ENCODE measurements at places on chromosomes 2 and 18. TPM values are rescaled to one million over a fixed set of nuclear protein-coding genes. Genes with fewer than 3 reads are reported as not detected.
A peak's percentile ranks its signal among the peaks of the same experiment; 100 is the strongest.

Gene RGPD4
- 0.10 TPM for total RNA-seq

- no peak for DNase-seq
Measured at GRCh38 chr2:238688193-238689153, 159.4 kb upstream of the TWIST2 start.

Gene ZAP70
- total RNA-seq = 1.9 TPM

GRCh38 chr2:43482961-43483360 is 112.9 kb downstream of the THADA start:
- no peak for DNase-seq

DNA sequence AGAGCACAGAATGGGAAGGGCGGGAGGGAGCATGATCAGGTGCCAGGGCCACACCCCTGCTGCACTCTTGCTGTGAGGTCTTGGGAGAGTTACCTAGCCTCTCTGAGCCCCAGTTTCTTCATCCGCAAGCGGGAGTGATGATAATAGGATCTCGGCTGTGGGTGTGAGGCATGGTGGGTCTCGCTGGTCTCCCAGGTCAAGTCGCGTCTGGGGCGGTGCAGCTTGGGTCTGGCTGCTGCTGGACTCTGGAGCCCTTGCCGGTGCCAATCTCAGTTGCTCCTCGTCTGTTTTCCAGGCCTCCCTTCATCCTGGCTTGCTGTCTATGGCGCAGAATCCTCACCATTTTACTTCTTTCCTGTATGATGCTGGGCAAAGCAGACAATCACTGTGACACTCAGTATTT is 130.3 kb upstream of the RAB12 start:
- DNase-seq = no peak

GRCh38 chr2:4903656-4904348 is 788.4 kb upstream of the SOX11 start:
- peak; percentile 91 for DNase-seq

- no peak for DNase-seq
Measured at GRCh38 chr18:48996901-48997463, 46.2 kb upstream of the SMAD7 start.

Gene TMEFF2
- total RNA-seq = 46.7 TPM

Gene STARD6
- total RNA-seq = 0.69 TPM

DNA sequence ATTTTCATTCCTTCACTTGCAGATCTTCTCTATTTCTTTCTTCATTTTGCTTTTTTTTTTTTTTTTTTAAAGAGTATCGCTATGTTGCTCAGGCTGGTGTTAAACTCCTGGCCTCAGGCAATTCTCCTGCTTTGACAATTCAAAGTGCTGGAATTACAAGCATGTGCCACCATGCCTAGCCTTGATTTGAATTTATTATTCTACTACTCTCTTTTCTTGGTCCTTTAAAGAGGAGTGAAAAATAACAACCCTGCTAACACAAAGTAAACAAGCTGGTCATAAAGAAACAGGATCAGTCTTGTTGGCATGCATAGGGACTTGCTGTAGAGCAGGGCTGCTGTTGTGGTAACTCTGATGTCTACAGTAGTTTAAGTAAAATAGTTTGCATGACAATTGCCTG is 1615.3 kb upstream of the ZEB2 start:
- DNase-seq = no peak

- peak; percentile 52 for DNase-seq
Measured at GRCh38 chr2:136572335-136572734, 193.0 kb upstream of the THSD7B start.

- peak; percentile 10 for DNase-seq
Measured at GRCh38 chr2:216108310-216108966, 710 bp upstream of the XRCC5 start.

- no peak for DNase-seq
Measured at GRCh38 chr2:201151127-201151981, 31.6 kb upstream of the CASP10 start.

DNA sequence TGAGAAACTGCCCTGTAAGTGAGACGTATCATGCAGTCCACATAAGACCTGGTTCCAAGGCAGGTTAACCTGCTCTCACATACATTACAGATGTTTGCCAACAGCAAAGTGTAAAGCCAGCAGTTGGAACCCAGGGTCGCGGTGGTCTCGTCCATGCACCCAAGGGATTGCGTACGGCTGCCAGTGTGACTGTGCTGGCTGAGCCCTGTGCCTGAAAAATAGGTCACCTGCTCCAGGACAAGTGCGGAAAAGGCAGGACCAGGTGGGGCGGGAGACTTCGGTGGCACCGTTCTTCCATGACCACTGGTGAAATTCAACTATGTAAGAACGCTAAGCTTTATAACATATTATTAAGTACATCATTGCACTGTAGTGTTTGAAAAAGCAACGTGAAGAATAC is 110.5 kb downstream of the MBP start:
- no peak for DNase-seq

Gene C2orf92
- total RNA-seq = 13.7 TPM

DNA sequence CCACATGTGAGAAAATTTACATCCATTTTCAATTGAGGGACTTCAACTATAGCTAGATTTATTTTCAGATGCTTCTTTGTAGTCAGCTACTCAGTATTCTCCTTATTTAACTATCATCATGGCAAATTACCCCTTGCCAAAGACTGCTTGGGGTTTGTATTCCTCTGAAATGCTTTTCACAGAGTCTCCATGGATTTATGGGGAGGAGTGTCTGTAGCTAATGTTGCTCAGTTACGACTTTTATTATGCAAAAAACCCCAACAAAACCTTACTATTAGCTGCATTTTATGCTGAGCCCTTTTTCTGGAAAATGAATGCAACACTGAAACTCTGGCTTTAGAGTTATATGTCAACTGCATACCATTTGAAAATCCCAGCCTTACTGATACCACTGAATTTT is 78.6 kb downstream of the RFTN2 start:
- peak; percentile 77 for DNase-seq

- DNase-seq = no peak
Measured at GRCh38 chr2:218360453-218360852, 3.8 kb downstream of the CATIP start.

GRCh38 chr2:147511491-147511948 is 333.3 kb upstream of the ACVR2A start:
- no peak for DNase-seq

Gene STPG4
- total RNA-seq = not detected

- DNase-seq = no peak
Measured at GRCh38 chr2:239299218-239299939, 101.4 kb downstream of the HDAC4 start.

Gene LHCGR
- total RNA-seq = 0.66 TPM

Gene C1QL2
- 0.11 TPM for total RNA-seq

GRCh38 chr2:23703583-23704385 is 223.1 kb downstream of the ATAD2B start:
- DNase-seq = no peak

- peak; percentile 15 for DNase-seq
Measured at GRCh38 chr2:6877402-6878304, at the start of gene RSAD2. TSS of gene RSAD2 (plus strand) at chr2:6877777. CDS start at chr2:6877801, 24 bp downstream.

GRCh38 chr2:26401739-26402541 is at the start of gene DRC1:
TSS of gene DRC1 (plus strand) at chr2:26401920. CDS start at chr2:26401990, 70 bp downstream.
- DNase-seq = peak; percentile 69

Gene POTEJ
- 0.10 TPM for total RNA-seq

- DNase-seq = no peak
Measured at GRCh38 chr2:238947243-238947760, 99.4 kb downstream of the TWIST2 start.

DNA sequence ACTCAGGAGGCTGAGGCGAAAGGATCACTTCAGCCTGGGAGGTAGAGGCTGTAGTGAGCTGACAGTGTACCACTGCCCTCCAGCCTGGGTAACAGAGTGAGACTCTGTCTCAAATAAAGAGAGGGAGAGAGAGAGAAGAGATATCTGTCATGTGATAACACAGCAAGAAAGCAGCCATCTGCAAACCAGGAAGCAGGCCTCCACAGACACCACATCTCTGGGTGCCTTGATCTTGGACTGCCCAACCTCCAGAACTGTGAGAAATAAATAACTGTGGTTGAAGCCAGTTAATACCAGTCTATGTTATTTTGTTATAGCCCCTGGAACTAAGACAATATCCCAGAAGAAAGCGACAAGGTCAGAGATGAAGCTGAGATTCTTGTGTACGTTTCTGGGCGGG is 2.6 kb upstream of the CCDC68 start:
- DNase-seq = no peak

GRCh38 chr2:188349019-188349418 is 57.3 kb downstream of the GULP1 start:
- peak; percentile 73 for DNase-seq

Gene ARHGAP15
- total RNA-seq = 15.4 TPM

GRCh38 chr2:230676546-230676945 is 36.1 kb upstream of the CAB39 start:
- no peak for DNase-seq

Gene ZNF804A
- 3.7 TPM for total RNA-seq

DNA sequence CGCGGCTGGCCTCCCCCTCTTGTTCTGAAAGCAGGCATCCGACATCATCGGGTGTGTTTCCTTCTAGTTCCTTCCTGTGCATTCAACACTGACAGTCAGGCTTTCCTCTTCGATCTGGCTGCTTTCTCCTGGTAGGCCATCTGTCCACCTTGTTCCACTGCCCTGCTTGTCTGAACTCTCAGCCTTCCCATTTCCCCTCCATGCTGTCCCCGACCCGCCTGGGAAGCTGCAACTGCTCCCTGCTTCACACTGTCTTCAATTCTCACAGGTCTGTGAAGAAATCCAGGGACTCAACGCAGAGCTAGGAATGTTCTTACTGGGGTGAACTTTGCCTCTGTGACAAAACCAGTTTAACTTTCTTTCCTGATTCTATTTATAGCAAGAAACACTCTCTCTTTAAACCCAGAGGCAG is 43.0 kb downstream of the KIF3C start:
- DNase-seq = no peak

- DNase-seq = no peak
Measured at GRCh38 chr2:235706506-235706905, 212.7 kb downstream of the AGAP1 start.

GRCh38 chr2:41867553-41867952 is 180.3 kb upstream of the PKDCC start:
- no peak for DNase-seq

- peak; percentile 55 for DNase-seq
Measured at GRCh38 chr18:57561728-57562423, 24.6 kb downstream of the FECH start.

- DNase-seq = no peak
Measured at GRCh38 chr2:158120102-158120501, 18.4 kb downstream of the UPP2 start.

DNA sequence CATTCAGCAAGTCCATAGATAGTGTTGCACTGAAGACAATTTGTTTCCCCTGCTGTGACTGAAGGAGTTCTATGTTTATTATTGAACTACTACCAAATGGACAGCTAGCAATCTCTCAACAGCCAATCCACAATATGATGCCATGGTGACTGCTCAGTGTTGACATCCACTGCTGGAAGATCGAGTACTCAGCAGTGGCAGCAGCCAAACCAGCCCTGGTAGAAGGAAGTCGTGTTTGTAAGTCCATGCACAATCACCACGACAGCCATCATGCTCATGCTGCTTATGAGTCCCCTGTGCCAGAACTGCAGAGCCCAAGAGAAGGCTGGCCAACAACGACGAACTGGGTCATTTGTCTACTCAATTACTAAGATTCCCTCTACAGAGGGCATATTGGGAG is 66.4 kb downstream of the OSR1 start:
- DNase-seq = no peak

DNA sequence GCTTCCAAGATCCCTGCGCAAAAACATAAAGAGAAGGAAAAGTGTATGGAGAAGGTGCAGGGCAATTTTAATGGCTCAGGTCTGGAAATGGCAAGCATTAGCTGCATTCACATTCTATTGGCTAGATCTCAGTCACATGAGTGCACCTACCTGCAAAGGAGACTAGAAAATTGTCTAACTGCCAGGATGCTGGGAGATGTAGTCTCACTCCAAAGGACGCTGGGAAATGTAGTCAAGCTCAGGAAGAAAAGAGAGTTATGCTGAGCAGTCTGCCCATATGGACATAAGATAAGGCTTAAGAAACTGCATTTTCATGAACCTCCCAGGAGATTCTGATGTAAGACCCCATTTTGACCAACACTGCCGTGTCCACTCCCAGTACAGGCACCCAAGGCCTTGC is 9.5 kb upstream of the KLHL29 start:
- DNase-seq = no peak

GRCh38 chr2:163637871-163638270 is 97.9 kb downstream of the FIGN start:
- DNase-seq = no peak
